Endothelial cell of umbilical vein (primary cell): ENCODE measurements at places on chromosomes 5 and 9.

DNA sequence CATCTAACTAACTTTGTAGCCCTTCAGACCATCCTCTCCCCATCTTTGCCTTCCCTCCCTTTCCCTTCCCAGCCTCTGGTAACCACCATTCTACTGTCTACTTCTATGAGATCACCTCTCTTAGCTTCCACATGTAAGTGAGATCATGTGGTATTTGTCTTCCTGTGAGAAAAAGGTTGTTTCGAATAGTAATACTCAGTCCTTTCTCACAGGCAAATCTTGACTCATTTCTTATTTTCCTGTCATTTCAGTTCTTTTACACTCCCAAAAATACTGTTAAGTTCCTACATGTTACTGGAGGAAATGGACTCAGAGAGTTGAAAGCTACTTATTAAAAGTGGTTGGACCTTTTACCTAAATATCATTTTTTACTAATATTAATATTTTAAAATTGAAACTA, 82.1 kb downstream of the SLF1 start:
- DNase-seq: no peak

DNA sequence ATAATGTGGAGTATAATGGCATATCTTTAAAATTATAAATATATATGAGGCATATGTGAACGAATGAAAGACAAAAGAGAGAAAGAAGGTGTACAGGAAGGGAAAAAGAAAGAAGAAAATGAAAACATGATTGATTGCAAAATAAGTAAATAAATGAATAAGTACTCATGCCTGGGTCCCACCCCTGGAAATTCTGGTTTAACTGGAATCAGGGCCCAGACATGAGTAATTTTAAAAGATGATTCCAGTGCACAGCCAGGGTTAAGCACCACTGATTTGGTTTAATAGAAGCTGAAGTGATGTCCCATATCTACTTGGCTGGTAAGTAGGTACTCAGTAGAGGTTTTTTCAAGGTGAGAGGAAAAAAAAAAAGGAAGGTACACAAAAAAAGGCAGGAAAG, 34.0 kb upstream of the HOMER1 start:
- no peak for DNase-seq

DNA sequence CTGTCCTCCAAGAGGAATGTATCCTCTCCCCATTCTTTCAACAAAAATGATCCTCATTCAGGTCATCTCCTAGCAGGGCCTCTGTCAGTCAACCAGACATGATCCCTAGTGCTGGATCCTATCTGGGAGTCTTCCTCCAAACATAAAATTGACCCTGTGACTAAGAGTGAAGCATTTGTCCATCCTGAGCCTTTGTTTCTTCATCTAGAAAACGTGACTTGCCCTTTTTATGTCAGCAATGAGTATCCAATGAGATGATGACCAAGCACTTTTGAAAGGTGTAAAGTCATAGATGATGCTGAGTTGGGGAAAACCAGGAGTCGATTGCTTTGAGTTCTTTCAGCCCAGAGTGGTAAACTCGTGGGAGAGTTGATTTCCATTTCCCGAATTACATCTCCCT, 143.3 kb downstream of the CMYA5 start:
- no peak for DNase-seq

DNA sequence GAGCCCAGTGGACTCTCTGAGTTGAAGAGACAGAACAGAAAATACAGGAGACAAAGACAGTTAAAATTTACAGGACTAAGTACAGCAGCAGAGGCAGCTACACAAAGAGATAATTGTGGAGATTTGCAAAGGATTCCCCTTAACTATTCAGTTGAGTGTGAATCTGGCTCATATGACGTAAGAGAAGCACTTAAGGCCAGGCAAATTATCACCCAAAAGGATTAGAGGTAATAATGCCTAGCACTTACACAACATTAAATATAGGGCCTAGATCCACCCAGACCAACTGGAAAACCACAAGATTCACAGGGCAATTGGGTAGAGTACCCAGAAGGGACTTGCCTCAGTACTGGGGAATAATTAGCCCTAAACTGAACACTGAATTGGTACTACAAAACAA, 41.3 kb downstream of the ADAMTS6 start:
- DNase-seq: no peak

- DNase-seq: no peak
These were observed 13.7 kb upstream of the SOWAHA start for GRCh38 chr5:132799392-132799791.

- peak; percentile 49 for DNase-seq
These were observed 623 bp upstream of the TRIM36 start for GRCh38 chr5:115170134-115170928.

GRCh38 chr9:135579356-135579755, 17.8 kb downstream of the PAEP start:
- no peak for DNase-seq

GRCh38 chr9:27560457-27560856, 12.8 kb downstream of the C9orf72 start:
- no peak for DNase-seq

DNA sequence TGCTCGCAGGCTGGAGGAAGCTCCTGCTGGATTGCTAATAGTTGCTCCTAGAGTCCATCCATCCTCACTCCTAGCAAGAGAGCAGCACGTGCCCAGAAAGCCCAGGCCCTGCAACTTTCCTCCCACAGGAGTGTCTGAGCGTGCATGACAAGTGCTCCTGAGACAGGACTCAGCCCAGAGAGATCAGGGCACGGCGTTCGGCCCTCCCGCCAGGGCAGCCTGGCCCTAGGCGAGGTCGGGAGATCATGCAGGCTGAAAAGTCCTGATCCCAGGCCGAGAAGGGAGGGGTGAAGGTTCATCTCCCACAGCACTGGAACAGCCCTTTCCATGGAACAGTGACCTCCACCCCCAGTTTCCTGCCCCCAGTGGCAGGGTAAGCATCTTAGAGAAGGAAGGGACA, 94.8 kb downstream of the ROR2 start:
- DNase-seq: no peak

GRCh38 chr5:179288101-179288808, 57.0 kb downstream of the ADAMTS2 start:
- DNase-seq: no peak

DNA sequence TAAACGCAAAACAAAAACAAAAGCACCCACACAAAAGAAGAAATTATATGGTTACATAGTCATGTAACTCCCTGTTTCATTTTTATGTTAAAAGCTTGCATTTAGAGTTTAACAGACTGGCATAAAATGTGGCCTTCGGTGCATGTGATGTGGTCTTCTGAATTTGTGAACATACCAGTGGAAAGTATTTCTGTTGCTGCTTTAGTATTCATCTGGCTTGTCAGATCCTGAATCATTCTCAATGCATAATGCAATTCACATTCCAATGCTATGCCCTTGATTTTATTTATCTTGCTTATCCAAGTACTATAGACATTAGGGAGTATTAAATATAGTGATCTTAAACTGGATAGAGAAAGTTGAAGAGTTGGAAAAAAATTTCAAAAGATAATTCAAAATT, 740.2 kb upstream of the ZNF608 start:
- peak; percentile 35 for DNase-seq

DNA sequence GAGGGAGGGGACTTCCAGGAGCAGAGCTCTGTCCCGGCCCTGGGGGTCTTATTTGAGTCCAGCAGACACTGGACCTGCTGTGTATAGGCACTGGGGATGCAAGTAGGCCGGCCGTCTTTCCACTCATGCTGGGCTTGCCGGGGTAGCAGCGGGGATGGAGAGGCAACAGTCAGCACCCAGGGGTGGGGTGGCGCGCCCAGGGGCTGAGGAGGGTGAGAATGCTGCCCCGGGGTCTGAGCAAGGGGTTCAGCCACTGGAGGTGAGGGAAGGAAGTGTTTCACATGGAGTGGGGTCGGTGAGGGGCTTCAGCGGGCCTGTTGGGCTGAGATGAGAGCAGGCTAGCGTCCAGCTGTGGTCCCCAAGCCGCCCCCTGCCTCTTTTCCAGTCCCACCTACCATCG, 88.8 kb downstream of the HMCN2 start:
- DNase-seq: no peak

GRCh38 chr9:2481216-2481615, 140.4 kb upstream of the VLDLR start:
- DNase-seq: no peak

DNA sequence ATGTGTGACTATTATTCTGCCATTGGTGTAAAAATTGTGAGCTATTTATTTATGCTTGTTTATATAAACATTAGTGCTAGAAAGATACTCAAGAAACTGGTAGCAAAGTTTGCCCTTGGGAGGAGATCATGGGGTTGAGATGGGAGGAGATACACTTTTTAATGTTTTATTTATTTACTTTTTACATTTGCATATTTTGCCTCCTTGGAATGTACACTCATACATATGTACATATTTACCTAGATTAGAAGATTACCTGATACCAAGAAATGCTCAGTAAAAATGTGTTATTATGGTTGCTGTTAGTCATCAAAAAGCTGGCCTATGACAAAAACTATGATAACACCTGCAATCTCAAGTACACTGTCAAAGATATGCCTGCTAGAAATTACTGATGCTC, 195.2 kb downstream of the KCTD16 start:
- no peak for DNase-seq

DNA sequence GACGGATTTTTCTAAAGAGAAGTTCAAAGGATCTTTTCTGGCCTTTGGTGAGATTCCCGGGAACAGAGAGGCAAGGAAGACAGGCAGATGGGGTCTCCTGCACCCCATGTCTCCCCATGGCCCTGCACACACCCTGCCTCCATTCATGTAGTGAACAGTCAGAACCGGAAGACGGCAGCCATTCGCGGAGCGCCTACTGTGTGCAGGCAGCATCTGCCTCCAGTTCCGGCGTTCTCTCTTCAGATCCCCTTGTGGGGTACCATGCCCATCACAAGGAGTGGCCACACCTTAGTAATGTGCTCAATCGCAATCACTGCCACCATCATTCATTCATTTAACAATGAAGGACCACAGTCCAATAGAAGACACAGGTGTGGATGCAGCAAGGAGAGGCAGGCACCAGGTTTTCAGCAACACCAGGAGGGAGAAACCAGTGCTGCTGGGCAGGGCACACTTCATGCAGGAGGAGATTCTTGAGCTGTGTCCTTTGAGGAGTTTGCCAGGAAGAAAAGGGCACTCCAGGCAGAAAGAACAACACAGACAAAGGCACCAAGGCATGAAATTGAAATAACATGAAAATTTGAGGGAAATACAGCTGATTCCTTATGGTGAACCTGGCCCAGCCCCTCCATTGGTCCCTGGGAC, 171.5 kb upstream of the PHYKPL start:
- DNase-seq: no peak

DNA sequence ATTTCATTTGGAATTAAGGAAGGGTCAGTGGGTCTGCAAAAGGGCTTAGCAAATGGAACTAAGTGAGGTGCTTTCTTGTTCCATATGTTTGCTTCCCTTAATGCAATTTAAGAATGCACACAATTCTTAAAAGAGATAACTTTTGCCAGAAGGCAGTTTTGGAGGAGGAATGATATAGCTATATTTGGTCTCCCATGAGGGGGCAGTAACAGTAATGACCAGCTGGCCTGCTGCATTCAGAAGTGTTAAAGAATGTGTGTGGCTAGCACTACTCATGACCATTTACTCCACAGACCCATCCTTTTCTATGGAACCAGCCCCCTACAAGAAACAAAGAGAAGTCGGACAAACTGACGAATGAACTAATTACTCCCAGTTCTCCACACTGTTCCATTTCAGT, 638.9 kb downstream of the RAB3C start:
- DNase-seq: no peak

- DNase-seq: peak; percentile 30
These were observed 185.7 kb upstream of the IL12B start for GRCh38 chr5:159515909-159516415.

- peak; percentile 67 for DNase-seq
These were observed 46.2 kb downstream of the PCA3 start for GRCh38 chr9:76810377-76810957.

- DNase-seq: no peak
These were observed 40.9 kb upstream of the IDNK start for GRCh38 chr9:83582029-83582428.

GRCh38 chr5:153751251-153751650, 260.8 kb downstream of the GRIA1 start:
- no peak for DNase-seq
